ENCODE measurements at places on chromosomes 4 and X. TPM values are rescaled to one million over a fixed set of nuclear protein-coding genes. Genes with fewer than 3 reads are reported as not detected.

The TMEM35A gene
- total RNA-seq = 2.6 TPM

The EREG gene
- total RNA-seq = 0.61 TPM

The GYPA gene
- not detected for total RNA-seq

The ARL9 gene
- 0.32 TPM for total RNA-seq

The TSPAN7 gene
- not detected for total RNA-seq

The RAB33A gene
- total RNA-seq = 0.49 TPM

The PASD1 gene
- not detected for total RNA-seq

The SLC6A14 gene
- total RNA-seq = not detected

The SHROOM3 gene
- 27.7 TPM for total RNA-seq

The RTL9 gene
- total RNA-seq = 0.24 TPM

The GNRHR gene
- total RNA-seq = not detected

The GJB1 gene
- not detected for total RNA-seq

The MMRN1 gene
- total RNA-seq = not detected

The PAGE1 gene
- total RNA-seq = not detected

The PRKX gene
- total RNA-seq = 10.7 TPM

The ZNF718 gene
- 4.3 TPM for total RNA-seq

The REPS2 gene
- 2.6 TPM for total RNA-seq

The BTC gene
- total RNA-seq = 0.32 TPM

The TMEM271 gene
- not detected for total RNA-seq

The SLC7A11 gene
- total RNA-seq = 43.5 TPM

The NRK gene
- total RNA-seq = 2.4 TPM

The USP38 gene
- total RNA-seq = 38.6 TPM

The BTK gene
- total RNA-seq = not detected

The NSUN7 gene
- 0.73 TPM for total RNA-seq

The ANOS1 gene
- total RNA-seq = 0.12 TPM

The OTUD6A gene
- total RNA-seq = not detected

The USP17L29 gene
- not detected for total RNA-seq

The NAP1L2 gene
- total RNA-seq = 0.24 TPM

The RAB41 gene
- total RNA-seq = not detected

The SMARCA1 gene
- total RNA-seq = 53.9 TPM

The CORIN gene
- 6.8 TPM for total RNA-seq

The TMEM156 gene
- total RNA-seq = not detected

The EMCN gene
- total RNA-seq = 0.49 TPM

The GLRA2 gene
- not detected for total RNA-seq

The TASL gene
- total RNA-seq = not detected

The CNGA1 gene
- not detected for total RNA-seq

The MAGEC3 gene
- not detected for total RNA-seq
